ENCODE measurements at places on chromosomes 7 and 10.

DNA sequence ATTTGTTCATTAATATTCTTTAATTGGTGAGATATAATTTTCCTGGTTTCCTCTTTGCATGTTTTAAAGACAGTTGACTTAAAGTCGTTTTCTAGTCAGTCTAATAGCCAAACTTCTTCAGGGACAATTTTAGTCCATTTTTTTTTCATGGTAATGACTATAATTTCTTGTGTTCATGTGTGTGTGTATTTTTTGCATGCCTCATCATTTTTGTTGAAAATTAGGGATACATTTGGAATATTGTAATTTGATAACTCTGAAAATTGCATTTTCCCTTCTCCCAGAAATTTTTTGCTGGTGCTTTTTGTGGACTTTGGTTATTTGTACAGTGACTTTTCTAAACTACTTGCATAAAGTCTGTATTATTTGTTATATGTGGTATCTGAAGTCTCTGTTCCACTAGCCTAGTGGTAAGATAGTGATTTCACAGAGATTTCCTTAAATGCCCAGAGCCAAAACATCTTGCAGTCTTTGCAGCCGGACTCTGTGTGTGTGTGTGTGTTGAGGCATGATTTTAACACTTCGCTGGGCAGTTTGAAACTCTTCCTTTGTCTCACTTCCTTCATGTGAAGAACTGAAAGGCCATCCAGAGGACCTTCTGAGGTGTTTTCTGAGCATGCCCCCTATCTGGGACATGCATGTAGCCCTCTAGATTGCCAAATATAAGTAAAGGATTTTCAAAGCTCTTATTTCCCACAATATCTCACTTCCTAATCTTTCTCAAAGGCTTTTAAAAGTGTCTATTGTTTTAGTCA lies 40.9 kb upstream of the ZNF365 start:
- H3K27ac ChIP-seq, result no peak overlapping the region
- H3K4me1 ChIP-seq, result no peaks in the 10 kb centered on the region
- H3K4me3 ChIP-seq, result no peak overlapping the region
- no peaks in the 10 kb centered on the region for H3K27me3 ChIP-seq
- no peaks in the 10 kb centered on the region for H3K36me3 ChIP-seq

- peaks cover 21% of the 10 kb centered on the region for H3K4me1 ChIP-seq
- no peak overlapping the region for H3K27ac ChIP-seq
- H3K4me3 ChIP-seq, result no peak overlapping the region
- DNase-seq, result no peak
- H3K36me3 ChIP-seq, result no peaks in the 10 kb centered on the region
- H3K27me3 ChIP-seq, result no peaks in the 10 kb centered on the region
Observed at GRCh38 chr7:131502810-131503508, 53.5 kb downstream of the PODXL start.

DNA sequence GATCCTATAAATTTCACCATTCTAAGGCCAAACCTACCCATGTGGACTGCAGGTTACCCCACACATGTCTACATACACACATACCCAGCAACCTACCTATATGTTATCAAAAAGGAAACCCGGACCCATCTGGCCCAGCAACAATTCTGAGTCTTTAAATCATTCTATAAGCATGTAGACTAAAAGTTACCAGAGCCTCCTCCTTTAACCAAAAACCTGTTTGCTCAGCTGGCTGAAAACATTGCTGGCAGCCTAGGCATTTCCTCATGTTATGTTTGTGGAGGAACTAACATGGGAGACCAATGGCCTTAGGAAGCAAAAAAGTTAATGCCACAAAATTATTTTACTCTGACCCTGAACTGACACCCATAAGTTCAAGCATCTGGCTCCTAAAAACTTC lies 5.3 kb upstream of the ADCK2 start:
- no peak overlapping the region for H3K4me3 ChIP-seq
- peaks cover 5% of the 10 kb centered on the region for H3K4me1 ChIP-seq
- no peaks in the 10 kb centered on the region for H3K27me3 ChIP-seq
- H3K36me3 ChIP-seq, result no peaks in the 10 kb centered on the region
- H3K27ac ChIP-seq, result no peak overlapping the region

DNA sequence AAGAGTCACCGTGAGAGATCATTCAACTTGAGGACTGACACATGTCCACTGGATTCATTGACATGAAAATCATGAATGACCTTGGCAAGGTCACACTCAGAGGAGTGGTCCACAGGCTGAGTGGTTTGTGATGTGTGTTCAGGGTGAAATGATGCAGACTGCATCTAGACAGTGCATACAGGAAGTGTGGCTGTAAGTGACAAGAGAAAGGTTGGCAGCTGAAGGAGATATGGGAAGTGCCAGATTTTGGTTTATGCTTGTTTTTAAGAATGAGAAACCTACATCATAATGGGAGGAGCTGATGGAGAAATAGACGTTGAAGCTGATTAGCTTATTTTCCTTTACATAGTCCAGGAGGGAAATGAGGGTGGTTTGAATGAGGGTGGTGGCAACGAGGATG lies 64.8 kb upstream of the VIPR2 start:
- no peaks in the 10 kb centered on the region for H3K36me3 ChIP-seq
- H3K27ac ChIP-seq, result no peak overlapping the region
- no peak for DNase-seq
- H3K4me3 ChIP-seq, result no peak overlapping the region

DNA sequence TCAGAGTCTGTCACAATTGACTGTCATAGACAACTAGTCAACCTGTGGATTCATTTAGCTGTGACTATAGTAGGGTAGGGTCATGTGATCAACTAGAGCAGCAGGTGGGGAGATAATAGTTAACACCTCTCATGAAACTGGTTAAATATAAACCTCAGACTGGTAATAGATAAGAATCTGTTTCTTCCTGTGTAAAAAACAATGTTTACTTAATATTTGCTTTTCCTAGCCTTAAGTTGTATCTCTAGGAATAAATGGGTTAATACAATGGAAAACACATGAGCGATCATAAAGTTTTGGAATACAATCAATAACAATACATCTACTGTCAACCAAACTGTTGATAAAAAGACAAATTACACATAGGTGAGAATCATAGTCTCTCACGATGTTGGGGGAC lies 43.4 kb upstream of the ITGB8 start:
- H3K4me3 ChIP-seq, result no peak overlapping the region
- peak; percentile 28 for DNase-seq
- H3K27me3 ChIP-seq, result no peaks in the 10 kb centered on the region
- H3K27ac ChIP-seq, result no peak overlapping the region
- H3K36me3 ChIP-seq, result no peaks in the 10 kb centered on the region

- peaks cover 28% of the 10 kb centered on the region for H3K4me1 ChIP-seq
- DNase-seq, result peak; percentile 71
- no peak overlapping the region for H3K27ac ChIP-seq
- no peaks in the 10 kb centered on the region for H3K36me3 ChIP-seq
- H3K27me3 ChIP-seq, result no peaks in the 10 kb centered on the region
- H3K4me3 ChIP-seq, result no peak overlapping the region
Observed at GRCh38 chr7:29588900-29589696, 25.5 kb downstream of the PRR15 start.

- H3K27me3 ChIP-seq, result peaks cover 22% of the 10 kb centered on the region
- no peak overlapping the region for H3K4me3 ChIP-seq
- peaks cover 5% of the 10 kb centered on the region for H3K4me1 ChIP-seq
- H3K27ac ChIP-seq, result no peak overlapping the region
- DNase-seq, result no peak
Observed at GRCh38 chr10:93090619-93091018, 16.9 kb downstream of the CYP26A1 start.

- no peaks in the 10 kb centered on the region for H3K4me1 ChIP-seq
- no peak overlapping the region for H3K4me3 ChIP-seq
- H3K27ac ChIP-seq, result no peak overlapping the region
- peaks cover 5% of the 10 kb centered on the region for H3K27me3 ChIP-seq
- H3K36me3 ChIP-seq, result no peaks in the 10 kb centered on the region
Observed at GRCh38 chr10:122388287-122388997, 13.9 kb downstream of the PLEKHA1 start.

- no peaks in the 10 kb centered on the region for H3K36me3 ChIP-seq
- no peak overlapping the region for H3K4me3 ChIP-seq
- no peaks in the 10 kb centered on the region for H3K4me1 ChIP-seq
- peak; percentile 4 for DNase-seq
Observed at GRCh38 chr7:156988343-156989185, 21.9 kb downstream of the MNX1 start.

GRCh38 chr10:48517911-48518811 lies 86.7 kb downstream of the ARHGAP22 start:
- H3K27me3 ChIP-seq, result no peaks in the 10 kb centered on the region
- no peak overlapping the region for H3K27ac ChIP-seq
- H3K4me3 ChIP-seq, result no peak overlapping the region
- H3K4me1 ChIP-seq, result no peaks in the 10 kb centered on the region
- no peaks in the 10 kb centered on the region for H3K36me3 ChIP-seq

DNA sequence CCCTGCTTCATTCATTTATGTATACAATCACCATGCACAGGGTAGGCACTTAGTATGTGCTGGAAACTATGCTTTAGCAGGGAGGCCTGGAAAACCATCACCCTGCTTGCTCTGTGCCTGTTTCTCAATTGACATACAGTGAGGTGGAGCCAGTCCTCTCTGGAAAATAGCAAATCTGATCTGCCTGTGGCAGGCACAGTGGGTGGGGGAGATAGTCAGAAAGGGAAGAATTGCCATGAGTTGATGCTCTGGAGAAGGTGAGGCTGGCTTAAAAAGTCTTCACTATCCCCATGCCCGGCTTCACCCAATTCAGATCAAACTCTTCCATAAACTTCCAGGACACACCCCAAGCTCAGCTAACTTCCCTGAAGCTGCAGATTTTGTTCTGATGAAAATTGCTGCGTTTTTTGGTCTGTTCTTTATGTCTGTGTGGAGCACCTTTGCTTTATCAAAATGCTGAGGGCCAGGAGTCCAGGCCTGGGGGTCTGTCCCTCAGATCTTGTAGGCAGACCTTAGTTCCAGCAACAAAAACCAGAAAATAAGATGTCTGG lies 84.8 kb downstream of the ANK3 start:
- H3K4me3 ChIP-seq, result no peak overlapping the region
- DNase-seq, result no peak
- H3K27ac ChIP-seq, result no peak overlapping the region
- H3K27me3 ChIP-seq, result no peaks in the 10 kb centered on the region
- no peaks in the 10 kb centered on the region for H3K4me1 ChIP-seq
- H3K36me3 ChIP-seq, result no peaks in the 10 kb centered on the region

DNA sequence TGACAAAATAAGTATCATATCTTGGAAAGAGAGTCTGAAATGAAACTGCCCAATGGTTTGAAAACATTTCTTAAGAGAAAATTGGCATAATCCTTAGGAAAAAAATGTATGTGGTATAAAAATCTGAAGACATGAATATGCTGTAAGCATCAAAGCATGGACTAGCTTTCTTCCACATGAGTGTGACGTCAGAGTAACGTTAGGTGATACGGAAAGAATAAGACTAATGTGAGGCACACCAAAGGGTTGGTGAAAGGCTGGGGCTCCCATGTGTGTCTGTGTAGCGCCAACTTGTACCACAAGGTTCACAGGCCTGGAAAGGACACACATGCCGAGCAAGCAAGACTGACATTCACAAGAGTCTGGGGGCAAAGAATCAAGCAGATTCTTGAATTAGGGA lies 238.1 kb upstream of the GLI3 start:
- H3K27ac ChIP-seq, result no peak overlapping the region
- no peak overlapping the region for H3K4me3 ChIP-seq
- no peaks in the 10 kb centered on the region for H3K27me3 ChIP-seq
- no peaks in the 10 kb centered on the region for H3K36me3 ChIP-seq
- DNase-seq, result no peak

GRCh38 chr10:113410618-113411017 lies 142.2 kb upstream of the HABP2 start:
- no peak overlapping the region for H3K4me3 ChIP-seq
- H3K27me3 ChIP-seq, result no peaks in the 10 kb centered on the region
- DNase-seq, result no peak
- no peaks in the 10 kb centered on the region for H3K36me3 ChIP-seq
- H3K4me1 ChIP-seq, result no peaks in the 10 kb centered on the region

DNA sequence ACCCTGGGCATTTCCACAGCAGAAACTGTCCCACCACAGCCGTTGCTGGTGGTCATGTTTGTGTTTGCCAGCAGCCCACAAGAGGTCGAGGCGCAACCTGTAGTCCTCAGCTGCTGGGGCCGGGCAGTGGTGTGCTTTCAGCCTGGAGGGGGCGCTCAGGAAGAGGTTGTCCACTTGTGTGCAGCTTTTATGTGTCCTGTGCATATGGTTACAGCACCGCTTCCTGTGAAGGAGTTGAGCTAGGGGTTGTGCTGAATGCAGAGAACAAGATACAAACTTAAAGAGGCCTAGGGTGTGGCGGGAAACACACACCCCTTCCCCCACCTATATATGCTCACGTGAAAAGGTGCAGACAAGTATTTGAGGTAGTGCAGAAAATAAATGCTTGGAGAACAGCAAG lies 29.5 kb upstream of the PFKFB3 start:
- no peak overlapping the region for H3K4me3 ChIP-seq
- no peak for DNase-seq
- no peak overlapping the region for H3K27ac ChIP-seq
- no peaks in the 10 kb centered on the region for H3K4me1 ChIP-seq

DNA sequence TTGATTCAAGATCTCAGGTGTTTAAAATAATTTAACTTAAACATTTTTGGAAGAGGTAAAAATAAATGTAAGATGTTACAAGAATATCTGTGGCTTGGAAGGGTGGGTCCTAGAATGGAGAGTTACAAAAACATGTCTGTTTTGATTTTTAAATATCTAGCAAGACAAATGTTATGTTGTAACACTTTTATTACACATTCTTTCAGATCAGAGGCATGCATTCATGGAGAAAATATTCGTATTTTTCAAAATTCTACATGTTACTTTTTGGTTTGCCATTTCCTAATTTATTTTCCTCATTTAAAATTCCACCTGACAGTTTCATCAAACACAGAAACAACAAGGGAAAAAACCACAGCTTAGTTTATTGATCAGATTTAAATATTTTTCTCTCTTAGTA lies 10.0 kb downstream of the WBP1L start:
- no peak overlapping the region for H3K4me3 ChIP-seq
- H3K36me3 ChIP-seq, result no peaks in the 10 kb centered on the region
- H3K27me3 ChIP-seq, result no peaks in the 10 kb centered on the region

DNA sequence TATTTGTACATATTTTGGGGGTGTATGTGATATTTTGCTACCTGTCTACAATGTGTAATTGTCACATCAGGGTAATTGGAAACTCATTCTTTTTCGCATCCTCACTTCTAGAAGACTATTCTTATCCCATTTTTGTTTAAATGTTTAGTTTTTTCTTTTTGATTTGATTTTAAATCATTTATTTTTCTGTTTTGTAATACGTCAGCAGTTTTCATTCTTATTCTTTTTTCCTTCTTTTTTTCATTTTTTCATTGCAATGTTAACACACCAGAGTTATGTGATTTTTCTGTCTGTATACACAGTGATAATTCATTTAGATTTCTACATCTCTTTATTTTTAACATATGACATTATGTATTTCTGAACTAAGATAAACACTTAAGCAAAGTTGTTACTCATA lies 85.5 kb downstream of the SLC13A1 start:
- no peaks in the 10 kb centered on the region for H3K4me1 ChIP-seq
- H3K27ac ChIP-seq, result no peak overlapping the region
- no peaks in the 10 kb centered on the region for H3K36me3 ChIP-seq
- no peak overlapping the region for H3K4me3 ChIP-seq

Measured in MM.1S (cell line).